ENCODE measurements at places on chromosomes 3 and 15.
A peak's percentile ranks its signal among the peaks of the same experiment; 100 is the strongest.

DNA sequence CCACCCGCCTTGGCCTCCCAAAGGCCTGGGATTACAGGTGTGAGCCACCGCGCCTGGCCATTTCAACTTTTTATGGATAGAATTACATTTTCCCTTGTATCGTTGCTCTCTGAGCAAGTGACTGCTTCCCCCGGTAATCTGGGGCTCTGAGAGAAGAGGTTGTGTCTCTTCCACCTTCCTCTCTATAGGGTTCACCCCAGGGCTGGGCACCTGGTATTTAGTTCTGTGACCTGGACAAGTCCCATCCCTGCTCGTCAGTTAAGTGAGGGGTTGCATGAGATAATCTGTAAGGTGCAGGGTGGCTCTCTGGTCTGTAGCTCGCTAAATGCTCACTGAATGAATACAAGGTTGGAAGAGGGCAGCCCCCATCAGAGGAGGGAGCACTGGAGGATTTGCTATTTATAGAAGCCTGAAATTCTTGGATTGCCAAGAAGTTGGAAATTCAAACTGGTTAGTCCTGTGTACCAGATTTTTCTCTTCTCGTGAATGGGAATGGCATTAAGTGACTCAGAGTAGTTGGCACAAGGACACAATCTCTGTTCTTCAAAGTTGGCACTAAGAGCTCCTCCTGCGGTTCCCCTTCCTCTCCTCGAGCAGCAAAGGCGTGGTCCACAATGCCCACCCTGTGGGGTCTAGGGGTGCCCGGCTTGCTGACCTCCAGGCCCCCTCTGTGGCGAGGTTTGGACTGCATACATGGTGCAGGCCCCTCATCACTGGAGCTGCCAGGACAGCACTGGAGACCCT lies 68.1 kb upstream of the DLG1 start:
- no peak for DNase-seq

DNA sequence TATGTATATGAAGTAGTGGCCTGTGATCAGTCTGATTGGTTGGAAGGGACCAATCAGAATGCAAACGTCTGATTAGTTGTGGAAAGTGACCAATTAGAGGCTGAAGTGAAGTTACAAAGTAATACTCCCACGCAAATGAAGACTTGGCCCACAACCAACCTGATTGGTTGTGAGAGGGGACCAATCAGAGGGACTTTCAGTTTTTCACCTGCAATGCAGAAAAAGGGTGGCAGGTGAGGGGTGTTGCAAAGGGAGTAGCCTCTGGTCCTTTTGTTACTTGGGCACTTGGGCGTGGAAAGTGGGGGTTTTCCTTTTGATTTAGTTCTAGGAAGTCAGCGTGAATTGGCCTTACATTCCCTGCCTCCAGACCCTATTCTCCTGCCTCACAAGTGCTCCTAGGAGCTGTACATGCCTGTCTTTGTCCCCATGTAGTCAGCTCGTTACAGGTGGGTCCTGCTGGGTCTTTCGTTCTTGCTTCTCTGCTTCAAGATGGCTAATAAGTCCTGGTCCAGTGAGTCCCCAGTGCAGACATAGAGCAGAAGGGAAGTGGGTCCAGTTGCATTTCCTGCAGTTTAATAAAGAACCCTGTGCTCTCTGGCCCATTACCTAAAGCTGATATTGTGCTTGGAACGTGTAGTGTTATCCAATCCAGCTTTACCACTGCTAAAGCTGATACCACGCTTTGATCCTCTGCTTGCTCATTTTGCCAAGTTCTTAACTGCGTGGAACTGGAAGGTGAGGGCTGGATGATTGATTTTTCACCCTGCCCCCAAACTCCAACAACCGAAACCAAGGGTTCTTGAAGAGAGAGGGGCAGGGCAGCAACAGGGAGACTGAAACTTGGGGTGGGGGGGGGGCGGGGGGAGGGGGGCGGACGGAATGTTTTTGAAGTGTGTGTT lies 46.0 kb upstream of the CD47 start:
- no peak for DNase-seq

DNA sequence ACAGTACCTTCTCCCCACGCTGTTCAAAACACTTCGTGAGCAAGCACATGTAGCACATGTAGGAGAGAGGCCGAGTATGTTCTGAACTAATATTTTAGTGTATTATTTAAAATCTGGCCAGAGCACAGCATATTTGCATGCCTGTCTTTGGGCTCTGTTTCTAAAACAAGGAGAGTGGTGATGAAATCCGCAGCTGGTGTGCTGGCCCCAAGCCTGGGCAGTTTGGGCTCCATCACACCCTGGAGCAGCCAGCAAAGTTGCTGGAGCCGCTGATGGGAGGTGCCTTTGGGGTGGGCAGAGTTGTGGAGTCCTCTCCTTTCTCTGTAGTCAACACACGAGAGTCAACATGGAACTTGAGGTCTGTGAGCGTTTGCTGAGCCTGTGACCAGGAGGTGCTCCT lies 116.6 kb downstream of the SLCO3A1 start:
- no peak for DNase-seq

GRCh38 chr15:58178668-58179067 lies 40.5 kb downstream of the AQP9 start:
- no peak for DNase-seq

GRCh38 chr3:190968616-190969015 lies 106.1 kb upstream of the GMNC start:
- no peak for DNase-seq

- peak; percentile 75 for DNase-seq
Measured at GRCh38 chr3:15205934-15206661, at the start of gene CAPN7. CAPN7 (plus strand) TSS chr3:15206246; CDS start chr3:15206496, 250 bp downstream.

GRCh38 chr3:57927916-57928315 lies 80.3 kb upstream of the FLNB start:
- peak; percentile 27 for DNase-seq
